Activated CD4-positive, alpha-beta T cell treated with anti-CD3 and anti-CD28 coated beads, Interleukin-2, amount 50 U/mL, for 4 hours (primary cell): ENCODE measurements at places on chromosomes 1 and 21.

GRCh38 chr1:225655509-225656258 is 2.8 kb upstream of the ENAH start:
- no peak for DNase-seq

GRCh38 chr1:37480581-37481288 is 6.4 kb downstream of the ZC3H12A start:
- DNase-seq: no peak

DNA sequence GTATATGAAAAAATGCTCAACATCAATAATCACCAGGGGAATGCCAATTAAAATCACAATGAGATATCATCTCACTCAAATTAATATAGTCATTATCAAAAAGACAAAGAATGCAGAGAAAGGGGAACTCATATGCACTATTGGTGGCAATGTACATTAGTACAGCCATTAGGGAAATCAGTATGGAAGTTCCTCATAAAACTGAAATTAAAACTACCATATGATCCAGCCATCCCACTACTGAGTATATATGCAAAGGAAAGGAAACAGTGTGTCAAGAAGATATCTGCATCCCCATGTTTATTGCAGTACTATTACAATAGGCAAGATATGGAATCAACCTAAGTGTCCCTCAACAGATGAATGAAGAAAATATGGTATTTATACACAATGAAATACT is 32.1 kb upstream of the TEKT2 start:
- DNase-seq: no peak

DNA sequence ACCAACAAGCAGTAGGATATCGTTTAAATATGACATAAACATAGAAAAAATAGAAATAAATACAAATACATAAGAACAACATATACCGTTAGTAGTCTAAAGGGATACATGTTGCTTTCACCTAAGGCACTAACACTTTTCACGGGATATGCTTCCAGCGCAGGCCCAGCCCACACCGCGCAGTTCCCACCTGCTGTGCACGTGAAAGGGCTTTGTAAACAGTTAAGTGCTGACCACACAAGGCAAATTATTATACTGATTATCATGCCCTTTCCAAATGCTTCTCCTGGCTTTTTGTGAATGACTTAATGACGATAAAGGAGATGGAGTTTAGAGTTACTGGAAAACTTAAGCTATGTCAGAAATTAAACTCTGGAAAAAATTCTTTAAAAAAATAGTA is 11.3 kb upstream of the IL22RA1 start:
- no peak for DNase-seq

- DNase-seq: no peak
These were observed 383.0 kb upstream of the VAMP3 start for GRCh38 chr1:7388141-7388487.

- DNase-seq: no peak
These were observed 30.4 kb upstream of the GNG12 start for GRCh38 chr1:67863637-67864036.

DNA sequence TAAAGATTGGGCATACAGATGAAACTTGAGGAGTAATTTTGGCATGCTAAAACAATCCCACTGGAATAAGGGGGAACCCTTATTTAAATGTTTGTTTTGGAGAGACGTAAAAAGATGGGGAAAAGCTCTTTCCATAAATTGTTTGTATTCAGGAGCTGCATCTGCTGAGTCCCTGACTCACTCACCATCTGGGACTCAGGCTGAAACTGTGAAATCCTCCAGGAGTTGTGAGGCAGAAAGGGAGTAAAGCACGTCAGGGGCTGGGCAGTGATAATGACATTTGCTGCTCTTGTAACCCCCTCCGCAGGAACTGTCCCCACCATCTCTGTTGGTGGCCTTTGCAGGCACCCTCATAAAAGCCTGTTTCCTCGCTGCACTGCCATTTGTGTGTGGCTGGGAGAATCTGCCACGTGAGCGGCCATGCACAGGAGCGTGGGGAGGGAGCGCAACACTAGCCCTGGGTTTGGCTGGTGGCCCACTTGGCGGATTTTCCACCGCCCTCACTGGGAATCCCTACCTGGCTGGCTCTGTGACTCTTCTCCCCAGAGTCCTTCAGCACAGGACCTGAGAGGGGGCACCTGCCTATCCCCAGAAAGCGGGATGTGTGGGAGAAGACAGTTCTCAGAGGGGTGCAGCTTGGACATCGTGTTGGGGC is 45.3 kb downstream of the ZSCAN20 start:
- no peak for DNase-seq

DNA sequence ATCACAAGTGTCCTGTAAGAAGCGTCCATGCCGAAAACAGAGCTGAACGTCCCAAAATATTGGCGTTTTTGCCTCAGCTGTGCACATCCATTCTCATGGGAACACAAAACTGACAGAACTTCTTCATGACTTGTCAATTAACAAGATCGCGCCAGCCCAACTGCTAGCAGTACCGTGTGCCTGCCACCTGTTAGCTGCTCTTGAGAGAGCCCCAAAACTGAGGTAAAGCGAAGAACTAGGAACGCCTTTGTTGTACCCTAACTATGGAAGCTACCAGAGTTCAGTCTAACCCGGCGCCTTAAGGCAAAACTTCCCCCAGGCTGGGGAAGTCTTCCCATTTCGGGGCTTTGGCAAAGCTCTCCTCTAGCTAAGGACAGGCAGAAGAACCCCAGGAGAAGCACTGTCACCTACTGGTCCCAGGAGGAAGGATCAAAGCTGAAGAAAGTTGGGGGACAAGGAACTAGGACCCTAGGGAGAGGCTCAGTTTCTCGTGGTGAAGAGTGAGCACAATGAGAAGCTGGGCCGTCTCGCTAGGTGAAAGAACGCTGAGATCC is 719 bp downstream of the EYA3 start:
- no peak for DNase-seq

DNA sequence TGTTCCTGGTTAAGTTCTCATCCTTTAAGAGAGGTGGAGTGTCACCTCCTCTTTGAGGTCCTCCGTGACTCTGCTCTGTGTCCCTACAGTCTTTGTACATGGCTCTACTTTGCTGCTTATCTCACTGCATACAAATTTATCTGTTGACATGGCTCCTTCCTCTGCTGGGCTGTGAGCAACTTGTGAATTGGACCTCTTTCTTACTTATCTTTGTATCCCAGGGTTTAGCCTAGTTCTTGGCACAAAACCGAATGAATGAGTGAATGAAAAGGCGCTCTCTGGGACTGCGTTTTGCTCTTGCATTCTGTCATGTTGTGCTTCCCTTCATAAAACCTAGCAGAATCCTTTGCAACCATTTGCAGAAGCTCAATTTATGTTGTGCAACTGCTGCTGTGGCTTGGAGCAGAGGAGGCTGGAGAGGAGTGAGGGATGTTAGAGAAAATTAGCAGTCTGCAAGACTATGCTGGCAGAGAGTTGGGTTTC is 12.4 kb downstream of the SLC26A9 start:
- no peak for DNase-seq

DNA sequence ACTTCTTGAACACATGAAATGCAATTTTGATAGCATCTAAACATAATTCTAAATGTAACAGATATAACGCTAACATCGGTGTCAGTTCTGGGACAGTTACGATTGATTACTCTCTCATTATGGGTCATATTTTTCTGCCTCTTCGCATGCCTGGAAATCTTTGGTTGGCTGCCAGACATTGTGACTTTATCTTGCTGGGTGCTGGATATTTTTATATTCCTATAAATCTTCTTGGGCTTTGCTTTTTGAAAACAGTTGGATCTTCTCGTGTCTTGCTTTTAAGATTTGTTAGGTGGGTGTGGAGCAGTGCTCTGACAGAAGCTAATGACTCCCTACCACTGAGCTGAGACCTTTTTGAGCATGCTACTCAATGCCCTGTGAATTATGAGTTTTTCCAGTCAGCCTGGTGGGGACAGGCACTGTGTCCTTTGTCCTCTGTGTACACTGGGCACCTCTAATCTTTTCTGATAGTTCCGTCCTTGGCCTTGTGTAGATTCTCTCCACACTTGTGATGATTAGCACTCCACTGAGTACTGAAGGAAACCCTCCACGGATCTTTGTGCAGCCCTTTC is 28.0 kb upstream of the EDARADD start:
- no peak for DNase-seq

GRCh38 chr21:29256126-29256910 is 42.4 kb upstream of the BACH1 start:
- no peak for DNase-seq

DNA sequence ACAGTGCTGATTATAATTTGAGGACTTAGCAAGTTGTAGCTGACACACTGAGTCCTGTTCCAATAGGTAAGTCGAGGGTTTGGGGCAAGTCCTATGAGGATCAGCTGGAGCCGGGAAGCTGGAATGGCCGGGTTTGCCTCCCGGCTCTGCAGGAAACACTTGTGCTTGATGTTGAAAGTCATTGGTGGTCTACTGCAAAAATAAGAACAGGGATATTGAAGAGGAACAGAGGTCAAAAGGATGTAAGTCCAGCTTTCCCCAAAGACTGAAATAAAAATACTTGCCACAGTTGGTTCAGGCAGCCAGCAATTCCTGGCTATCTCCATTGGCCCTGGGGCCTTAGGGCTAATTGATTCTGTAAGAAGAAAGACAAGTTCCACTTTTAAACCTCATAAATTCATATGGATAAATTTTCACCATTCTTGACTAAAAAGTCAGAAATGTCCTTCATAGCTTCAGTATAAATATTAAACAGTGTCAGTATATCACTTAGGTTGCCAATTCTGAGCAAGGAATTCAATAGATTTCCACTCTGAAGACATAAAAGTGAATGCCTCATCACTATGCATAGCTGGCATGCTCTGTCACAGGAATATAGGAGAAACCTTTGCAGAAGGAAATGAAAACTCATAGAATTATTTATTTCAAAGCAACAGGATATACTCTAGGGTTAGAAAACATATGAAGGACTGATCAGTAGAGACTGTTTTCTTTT is 165.2 kb downstream of the AK5 start:
- no peak for DNase-seq

DNA sequence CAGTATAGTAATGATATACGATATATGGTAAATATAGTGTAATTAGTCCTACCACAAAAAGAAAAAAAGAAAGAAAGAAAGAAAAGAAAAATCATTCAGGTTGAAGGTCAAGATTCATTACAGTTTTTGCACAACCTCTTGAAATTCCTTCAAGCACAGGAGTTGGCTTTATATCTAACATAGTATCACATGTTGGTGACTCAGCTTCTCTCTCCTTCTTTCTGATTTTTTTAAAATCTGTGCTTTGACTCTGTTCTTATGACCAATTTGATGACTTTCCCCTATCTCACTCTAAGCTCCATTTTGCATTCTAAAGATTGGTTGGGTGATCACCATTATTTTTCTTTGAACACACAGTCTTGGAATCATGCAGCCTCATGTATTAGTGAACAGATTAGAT is 148.2 kb upstream of the COL11A1 start:
- DNase-seq: no peak

- DNase-seq: no peak
These were observed 15.4 kb downstream of the CTH start for GRCh38 chr1:70426154-70427131.

DNA sequence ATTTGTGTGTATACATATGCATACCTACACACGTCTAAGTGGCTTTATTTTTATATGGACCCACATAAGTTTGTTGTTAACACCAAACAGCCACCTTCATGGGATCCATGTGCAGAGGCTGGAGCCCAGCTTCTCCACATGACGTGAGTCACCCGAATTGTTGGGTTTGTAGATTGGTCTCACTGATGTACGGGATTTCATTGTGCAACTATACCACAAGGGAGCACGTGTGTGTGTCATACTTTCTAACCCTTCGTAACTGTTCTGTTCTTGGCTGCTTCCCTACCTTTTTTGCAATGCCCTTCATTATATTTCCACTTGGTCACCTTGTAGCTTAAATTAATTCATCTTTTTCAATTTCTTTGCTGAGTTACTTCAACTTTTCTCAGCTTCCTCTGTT is 21.0 kb downstream of the SPRTN start:
- DNase-seq: no peak

DNA sequence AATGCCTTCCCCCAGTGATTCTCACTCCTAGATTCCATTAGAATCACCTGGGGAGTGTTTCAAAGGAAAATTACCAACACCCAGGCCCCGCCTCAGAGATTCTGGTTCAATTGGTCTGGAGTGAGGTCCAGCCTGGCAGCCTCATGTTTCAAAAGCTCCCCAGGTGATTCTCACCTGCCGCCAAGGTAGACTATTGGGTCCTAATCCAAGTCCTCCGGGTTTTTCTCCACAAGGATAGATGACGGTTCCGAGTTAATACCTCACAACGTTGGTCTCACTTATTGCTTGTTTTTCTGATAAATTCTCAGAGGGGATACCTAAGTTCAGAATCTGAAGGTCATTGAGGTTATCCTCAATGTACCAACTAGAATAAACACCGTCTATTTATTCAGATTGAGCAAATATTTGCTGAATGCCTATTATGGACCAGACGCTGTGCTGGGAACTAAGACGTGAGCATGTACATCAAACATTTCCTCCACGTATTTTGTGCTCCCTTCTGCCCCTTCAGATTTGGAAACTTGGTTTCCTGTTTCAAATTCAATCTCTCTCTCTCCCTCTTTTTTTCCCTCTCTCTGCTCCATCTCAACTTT is 97.5 kb downstream of the SEC16B start:
- DNase-seq: no peak

- no peak for DNase-seq
These were observed 91.8 kb downstream of the TRIM11 start for GRCh38 chr1:228314658-228315483.

DNA sequence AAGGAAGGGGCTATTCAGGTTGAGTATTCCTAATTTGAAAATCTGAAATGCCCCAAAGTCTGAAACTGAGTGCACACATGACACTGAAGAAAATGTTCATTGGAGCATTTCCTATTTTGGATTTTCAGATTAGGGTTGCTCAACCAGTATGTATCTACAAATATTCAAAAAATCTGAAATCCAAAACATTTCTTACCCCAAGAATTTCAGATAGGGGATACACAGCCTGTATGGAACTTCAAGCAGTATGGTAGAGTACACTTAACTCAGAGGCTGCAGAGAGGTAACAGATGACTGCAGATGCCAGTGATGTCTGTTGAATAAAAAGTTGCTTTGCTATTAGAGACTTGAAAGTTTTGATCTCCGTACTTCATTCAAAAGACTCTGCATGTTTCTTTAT is 19.0 kb downstream of the YTHDF2 start:
- DNase-seq: no peak

GRCh38 chr1:55005351-55006140 is 6.8 kb downstream of the BSND start:
- no peak for DNase-seq

DNA sequence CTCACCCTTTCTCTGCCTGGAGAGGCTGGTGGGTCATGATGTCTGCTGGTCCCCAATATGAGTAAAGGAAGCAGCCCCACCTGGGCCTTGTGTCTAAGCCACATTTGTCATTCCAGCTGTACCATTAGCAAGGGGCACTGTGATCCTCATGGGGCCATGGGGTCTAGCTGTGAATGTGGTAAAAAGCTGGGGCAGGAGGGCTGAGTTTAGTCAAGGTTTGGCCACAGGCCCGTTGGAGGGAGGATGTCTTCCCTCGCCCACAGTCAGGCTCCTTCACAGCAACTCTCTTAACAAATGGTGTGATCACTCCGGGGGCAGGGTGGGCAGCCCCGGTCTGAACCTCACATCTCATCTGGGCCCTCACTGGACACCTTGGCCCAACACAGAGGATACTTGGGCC is 115.4 kb downstream of the DMRTB1 start:
- DNase-seq: no peak

- DNase-seq: no peak
These were observed 5.0 kb downstream of the GAS5 start for GRCh38 chr1:173862769-173863223.

GRCh38 chr1:242411901-242412300 is 112.6 kb downstream of the PLD5 start:
- DNase-seq: no peak
